ENCODE measurements at places on chromosomes 11 and 22.

DNA sequence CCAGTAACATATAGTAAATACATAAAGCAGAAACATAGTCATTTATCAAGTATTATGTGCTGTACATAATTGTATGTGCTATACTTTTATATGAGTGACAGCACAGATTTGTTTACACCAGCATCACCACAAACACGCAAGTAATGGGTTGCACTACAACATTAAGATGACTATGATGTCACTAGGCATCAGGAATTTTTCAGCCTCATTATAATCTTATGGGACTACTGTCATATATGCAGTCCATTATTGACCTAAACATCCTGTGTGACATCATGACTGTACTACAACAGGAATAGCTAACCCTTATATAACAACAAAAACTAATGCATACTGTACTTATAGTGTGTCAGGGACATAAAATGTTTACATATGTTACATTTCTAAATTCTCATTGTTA lies 50.2 kb upstream of the IZUMO1R start:
- no peak for DNase-seq

DNA sequence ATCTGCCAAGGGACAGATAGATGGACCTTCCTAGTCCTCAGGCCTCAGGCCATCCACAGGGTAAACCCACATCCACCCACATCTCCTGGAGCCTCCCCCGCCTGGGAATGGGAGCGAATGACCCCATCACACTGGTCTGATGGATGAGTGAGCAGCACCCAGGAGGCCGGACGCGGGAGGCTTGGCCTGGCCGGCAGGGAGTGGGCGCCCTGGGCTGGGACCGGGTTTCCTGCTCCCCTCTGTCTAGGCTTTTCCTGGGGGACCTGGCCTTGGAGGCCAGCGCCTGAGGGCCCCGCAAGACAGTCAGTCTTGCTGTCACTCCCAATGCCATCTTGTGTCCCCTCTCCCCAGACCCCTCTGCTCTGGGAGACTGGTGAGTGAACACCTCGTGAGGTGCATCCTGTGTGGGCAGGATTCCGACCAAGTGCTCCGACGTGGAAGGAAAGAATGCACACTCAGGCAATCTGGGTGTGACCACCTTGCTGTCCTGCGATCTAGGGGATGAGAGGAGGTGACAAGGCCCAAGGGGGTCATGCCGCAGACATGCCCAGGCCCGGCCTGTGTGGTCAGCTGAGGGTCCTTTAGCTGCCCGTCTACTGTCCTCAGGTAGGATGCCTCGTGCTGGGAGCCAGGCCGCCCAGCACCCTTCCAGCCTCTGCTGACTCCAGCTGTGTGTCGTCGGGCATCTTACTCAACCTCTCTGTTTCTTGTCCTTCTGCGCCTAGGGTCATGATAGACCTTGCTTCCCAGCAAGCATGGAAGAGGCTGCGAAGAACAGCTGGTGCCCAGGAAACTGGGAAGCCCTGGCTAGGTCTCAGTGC lies 26.5 kb upstream of the WNT7B start:
- no peak for DNase-seq

- DNase-seq = no peak
Observed at GRCh38 chr11:23727794-23728193, 769.1 kb upstream of the LUZP2 start.

GRCh38 chr22:37054600-37055365 lies 3.2 kb downstream of the KCTD17 start:
- DNase-seq = no peak

DNA sequence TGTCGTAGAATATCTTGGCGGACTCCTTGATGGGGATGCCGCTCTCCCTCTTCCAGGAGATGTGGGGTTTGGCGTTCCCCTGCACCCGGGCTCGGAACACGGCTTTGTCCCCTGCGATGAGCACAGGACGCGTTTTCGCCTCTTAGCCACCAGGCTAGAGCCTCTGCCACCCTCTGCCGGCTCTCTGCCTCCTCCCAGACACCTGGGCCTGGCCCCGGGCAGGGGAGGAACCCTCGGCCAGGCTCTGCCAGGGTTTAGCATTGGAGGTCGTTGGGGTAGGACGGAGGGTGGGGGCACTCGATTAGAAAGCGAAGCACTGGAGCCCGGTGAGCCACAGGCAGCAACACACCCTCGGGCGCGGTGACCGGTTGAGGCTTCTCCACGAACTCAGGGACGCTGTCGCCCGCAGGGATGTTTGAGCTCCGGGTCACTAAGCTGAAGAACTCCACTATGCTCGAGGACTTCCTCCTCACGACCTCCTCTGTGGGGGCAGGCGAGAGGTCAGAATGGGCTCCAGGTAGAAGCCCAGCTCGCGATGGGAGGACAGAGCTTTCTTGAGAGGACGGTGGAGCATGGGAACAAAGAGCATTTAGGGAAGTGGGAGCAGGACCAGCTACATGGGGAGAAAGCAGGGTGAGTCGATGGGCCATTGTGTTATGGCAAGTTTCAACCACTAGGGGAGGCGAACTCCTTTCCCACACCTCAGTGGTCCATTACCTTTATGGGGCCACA lies 4.3 kb downstream of the IGSF22 start:
- peak; percentile 24 for DNase-seq

DNA sequence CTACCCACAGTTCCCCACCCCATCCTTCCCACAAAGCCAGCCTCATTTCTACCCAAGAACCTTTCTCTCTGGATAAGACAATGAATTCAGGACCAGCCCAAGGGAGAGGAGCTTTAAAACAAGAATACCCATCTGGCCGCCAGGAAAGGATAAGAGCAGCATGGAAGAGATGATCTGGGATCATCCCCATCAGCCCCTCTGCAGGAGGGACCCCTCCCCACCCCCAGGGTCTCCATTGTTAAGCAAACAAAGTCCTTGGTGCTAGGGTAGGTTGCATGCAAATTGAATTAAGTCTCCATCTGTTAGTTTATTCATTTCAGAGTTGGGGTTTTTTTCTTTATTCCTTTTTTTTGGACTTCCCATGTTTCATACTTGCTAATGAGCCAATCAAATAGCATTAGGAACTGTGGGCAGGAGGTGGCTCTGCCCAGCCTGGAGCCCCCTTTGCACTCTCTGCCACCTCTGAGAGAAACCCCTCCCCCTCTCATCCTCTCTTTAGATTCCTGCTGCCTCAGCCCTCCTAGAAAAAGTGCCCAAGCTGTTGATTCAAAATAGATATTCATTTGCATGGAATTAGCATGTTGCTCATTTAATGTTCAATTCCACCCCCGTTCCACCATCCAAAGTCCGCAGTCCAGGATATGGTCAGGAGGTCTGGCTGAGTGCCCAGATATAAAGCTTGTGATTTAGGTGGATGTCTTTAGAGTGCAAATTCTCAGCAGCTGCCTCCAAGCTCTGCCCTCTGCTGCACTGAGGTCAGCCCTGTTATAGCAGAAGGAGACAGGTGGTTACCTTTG lies 138.5 kb upstream of the NCAM1 start:
- DNase-seq = no peak

DNA sequence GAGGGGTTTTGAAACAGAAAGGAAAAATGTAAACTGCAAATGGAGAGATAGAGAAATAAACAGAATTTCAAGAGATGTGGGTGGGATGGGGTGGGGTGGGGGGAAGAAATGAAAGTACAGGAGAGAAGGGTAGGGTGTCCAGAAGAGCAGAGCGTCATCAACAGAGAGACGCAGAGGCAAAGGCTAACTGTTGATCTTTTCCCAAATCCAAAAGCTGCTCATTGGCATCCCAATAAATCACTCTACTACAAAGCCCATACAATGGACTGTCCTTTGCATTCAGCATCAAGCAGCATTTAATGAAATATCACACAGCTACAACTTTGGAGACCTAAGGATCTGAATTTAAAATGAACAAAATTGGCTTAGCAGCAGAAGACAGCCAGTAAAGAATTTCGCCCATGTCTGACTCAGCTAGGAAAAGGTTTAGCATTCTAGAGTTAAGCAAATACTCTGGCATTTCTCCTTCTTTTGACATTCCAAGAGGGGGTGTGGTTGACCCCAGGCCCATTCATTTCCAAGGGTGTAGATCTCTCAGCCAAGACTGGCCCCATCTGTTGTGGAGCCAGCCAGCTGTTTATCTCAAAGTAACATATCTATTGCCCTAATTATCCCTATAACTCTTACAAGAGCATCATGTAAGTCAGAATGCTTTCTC lies 1.5 kb downstream of the RAB30 start:
- peak; percentile 53 for DNase-seq

DNA sequence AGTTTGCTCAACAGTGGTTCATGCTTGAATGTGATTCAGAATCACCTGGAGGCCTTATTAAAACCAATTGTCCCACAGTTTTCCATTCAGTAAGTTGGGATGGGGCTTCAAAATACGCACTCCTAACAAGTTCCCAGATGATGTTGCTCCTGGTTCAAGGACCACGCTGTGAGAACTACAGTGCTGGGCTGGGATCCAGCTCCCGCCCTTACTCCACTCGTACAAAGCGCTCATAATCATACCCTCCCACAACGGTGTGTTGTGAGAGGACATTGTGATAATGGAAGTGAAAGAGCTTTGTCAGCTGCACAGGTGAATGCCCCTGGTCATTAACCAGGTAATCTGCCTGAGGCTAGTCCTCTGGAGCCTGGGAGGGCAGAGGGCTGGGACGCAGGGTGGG lies 1.3 kb upstream of the CD82 start:
- DNase-seq = peak; percentile 64

- no peak for DNase-seq
Observed at GRCh38 chr11:70611821-70612220, 213.5 kb downstream of the CTTN start.

DNA sequence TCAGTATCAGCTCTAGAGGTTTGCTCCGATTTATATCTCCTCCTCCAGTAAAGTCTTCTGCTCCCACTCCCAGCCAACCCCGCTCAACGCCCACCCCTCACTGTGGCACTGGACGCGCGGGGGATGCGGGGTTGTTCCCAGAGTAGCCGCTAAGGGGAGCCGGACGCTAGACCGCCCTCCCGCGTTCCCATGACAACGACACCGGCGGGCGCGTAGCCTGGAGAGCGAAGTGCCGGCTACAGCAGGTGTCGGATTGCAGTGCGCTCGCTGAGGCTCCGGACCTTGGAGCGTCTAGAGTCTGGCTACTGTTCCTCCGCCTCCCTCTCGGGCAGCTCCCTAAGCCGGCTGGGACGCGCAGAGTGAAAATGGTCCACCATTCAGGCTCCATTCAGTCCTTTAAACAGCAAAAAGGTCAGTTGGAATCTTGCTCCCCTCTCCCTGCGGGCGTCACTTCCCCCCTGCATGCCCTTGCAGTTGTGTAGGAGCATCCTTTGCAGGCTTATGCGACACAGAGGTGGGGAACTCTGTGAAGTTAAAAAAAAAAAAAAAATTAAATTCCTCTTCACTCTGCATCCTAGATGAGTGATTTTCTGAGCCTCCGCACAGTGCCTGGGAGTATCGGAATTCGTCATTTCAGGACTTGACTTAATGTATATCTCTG lies at the start of gene ANO3:
TSS of gene ANO3 (plus strand) at position 220 of the 661 bp plus-strand sequence. CDS start at position 366, 146 bp downstream.
- peak; percentile 14 for DNase-seq

DNA sequence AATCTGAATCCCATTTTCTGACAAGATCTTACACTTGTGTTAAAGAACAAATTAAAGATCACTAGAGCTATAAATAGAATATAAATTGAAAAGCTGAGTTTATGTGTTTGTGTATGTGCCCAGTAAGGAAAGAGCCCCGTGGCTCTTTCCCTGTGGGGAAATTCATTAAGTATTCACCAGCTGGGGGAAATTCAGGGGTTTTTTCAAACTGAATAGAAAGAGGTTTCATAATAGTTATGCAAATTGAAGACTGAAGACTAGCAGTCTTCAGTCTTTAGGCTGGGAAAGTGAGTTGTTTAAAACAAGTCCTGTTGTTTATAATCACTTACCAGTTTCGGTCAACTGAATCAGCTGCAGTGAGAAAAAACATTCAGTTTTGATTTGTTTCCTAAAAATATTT lies 11.3 kb upstream of the MS4A7 start:
- no peak for DNase-seq

- no peak for DNase-seq
Observed at GRCh38 chr11:103395612-103396011, 286.4 kb downstream of the DYNC2H1 start.

DNA sequence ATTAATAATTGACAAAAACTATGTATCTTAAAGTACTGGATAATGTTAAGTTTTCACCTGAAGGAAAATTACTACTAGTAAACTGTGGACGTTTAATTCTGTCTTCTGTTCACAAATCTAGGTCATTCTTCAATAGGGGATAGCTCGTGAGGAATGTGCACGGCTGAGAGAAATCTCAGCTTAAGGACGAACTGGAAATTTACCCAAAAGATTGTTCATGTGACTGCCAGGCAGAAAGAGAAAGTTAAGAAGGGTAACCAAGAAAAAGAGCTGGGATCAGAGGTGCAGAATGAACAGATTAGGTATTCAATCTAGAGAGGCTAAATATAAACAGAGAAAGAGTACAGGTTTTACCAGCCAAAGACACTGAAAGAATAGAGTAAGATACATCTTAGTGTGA lies 245.3 kb downstream of the CASP12 start:
- DNase-seq = no peak

GRCh38 chr22:19970479-19971275 lies 29.1 kb upstream of the TXNRD2 start:
- peak; percentile 73 for DNase-seq

GRCh38 chr11:11584530-11584810 lies 37.3 kb downstream of the GALNT18 start:
- DNase-seq = no peak

DNA sequence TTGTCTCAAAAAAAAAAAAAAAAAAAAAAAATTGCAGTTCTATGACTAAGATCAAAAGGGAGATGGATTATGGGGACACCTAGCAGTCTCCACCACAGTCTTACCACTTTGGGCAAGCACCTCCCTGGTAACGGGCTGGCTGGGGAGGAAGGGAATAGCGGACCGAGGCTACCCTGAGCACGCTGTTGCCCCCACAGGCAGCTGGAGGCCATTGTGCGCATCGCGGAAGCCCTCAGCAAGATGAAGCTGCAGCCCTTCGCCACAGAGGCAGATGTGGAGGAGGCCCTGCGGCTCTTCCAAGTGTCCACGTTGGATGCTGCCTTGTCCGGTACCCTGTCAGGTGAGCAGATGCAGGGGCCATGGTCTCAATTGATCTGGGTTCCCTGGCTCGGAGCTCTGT lies 21.2 kb downstream of the MCM5 start:
- DNase-seq = no peak

DNA sequence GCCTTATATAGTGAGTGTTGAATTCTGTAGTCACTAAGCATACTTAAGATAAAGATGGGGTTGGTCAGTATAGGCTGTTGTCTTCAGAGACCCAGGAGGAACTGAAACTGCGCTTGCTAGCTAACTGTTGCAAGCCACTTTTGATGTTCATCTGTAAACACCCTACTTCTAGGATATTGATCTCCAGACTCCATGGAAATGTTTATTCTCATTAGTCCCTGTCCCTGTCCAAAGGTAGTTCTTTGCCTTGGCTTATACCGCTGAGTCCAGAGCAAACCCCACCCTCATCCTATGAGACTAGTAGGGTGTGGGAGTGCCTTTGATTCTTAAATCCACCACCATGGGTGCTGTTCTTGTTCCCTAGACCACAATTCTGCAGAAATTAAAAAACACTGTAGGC lies 36.4 kb downstream of the DEPDC5 start:
- no peak for DNase-seq

DNA sequence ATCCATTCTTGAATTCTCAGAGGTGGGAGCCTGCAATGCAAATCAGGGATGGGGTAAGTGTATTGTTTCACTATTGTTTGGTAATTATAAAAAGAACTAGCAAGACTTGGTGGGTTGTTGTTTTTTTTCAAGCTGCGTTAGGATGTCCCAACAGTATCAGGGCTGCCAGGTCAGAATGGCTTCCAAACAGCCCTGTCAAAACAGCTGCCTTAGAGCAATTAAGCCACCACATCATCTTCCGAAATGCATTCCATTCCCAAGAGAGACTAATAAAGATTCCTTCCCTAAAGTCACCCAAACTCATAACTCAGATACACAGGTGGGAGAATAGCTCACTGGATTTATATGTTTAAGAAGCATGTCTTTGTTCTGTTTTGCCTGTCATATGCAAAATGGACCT lies 23.5 kb downstream of the BBOX1 start:
- DNase-seq = no peak

- DNase-seq = peak; percentile 88
Observed at GRCh38 chr11:73393479-73394415, 17.5 kb downstream of the RELT start.
